ENCODE measurements at places on chromosomes 5 and 9.
A peak's percentile ranks its signal among the peaks of the same experiment; 100 is the strongest.

- no peak for DNase-seq
Measured at GRCh38 chr5:135999406-136000139, 29.2 kb upstream of the TGFBI start.

GRCh38 chr5:133356396-133356983 is 255.9 kb downstream of the FSTL4 start:
- no peak for DNase-seq

DNA sequence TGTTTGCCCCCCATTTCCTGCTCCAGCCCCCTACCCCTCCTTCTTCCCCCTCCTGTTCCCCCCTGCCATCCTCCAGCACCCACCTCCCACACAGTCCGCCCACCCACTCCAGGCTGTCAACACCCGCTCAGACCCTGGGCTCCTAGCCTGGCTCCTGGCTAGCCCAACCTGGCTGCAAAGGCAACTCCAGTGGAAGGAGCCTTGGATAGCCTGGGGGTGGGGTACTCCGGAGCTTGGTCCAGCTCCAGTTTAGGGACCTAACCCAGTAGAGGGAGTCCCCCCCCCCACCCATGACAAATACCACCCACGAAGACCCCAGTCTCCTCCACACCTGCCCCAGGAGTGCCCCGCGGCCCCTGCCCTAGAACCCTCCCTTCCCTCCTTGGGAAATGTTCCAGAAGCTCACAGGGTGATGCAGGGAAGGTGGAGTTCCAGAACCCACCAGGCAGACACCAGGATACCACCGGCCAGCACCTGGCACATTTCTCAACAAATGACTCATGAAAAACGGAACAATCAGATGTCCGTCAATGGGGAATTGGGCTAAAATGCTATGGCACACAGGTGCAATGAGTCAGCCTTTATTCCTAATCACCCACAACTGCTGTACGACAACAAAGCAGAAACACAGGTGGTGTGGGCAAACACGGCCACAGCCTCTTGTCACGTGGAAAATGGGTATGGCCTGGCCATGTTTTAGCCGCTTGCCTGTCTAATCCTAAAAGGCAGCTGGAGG is 901 bp upstream of the SLC12A7 start:
- DNase-seq: peak; percentile 75

DNA sequence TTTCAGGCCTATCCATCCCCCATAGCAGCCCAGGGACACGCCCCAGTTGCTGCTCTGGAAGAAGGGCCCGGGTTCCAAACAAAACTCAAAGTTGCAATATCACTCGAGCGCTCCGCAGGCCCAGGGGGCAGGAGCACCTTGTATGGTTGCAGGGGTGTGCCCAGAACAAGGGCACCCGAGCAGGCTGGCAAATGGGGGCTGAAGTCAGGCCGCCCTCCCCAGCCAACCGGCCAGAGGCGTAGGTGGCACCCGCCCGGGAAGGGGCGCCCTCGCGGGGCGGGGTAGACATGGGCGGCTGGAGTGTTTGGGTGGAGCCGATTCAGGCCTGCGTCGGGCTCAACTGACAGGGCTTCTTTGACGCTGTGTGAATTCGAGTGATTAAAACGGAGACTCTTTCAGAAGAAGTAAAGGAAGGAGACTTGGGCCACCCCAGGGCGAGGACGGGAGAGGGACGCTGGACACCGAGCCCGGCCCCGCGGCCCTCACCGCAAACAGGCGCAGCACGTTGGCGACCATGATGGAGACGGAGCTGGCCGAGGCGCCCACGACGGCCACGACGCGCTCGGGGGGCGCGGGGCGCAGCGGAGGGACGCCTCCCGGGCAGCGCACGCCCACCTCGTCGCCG is 1.1 kb downstream of the GRM6 start:
- no peak for DNase-seq

- no peak for DNase-seq
Measured at GRCh38 chr5:115461506-115462290, 82.9 kb downstream of the FEM1C start.

DNA sequence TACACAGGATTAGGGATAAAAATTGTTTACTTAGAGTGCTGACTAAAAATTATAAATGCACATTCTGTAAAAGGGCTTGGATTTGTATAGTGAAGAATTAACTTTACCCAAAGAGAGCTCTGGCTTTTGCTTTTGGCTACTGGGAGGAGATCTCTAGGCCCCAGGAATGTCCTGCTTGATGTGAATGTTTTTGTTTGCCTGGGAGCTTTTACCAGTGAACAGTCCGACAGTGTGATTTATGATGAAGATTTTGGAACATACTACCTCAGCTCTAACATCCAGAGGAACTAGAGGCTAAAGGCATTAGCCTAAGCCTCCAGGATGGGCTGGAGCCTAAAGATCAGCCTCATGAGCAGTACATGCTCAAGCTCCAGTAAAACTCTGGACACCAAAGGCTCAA is 103.7 kb upstream of the RFX3 start:
- no peak for DNase-seq

- DNase-seq: no peak
Measured at GRCh38 chr9:27108981-27109541, at the start of gene TEK. Gene TEK, plus strand, starts transcription at chr9:27109225. Its CDS starts 366 bp downstream, at chr9:27109591.

- DNase-seq: no peak
Measured at GRCh38 chr9:135701959-135702721, at the start of gene KCNT1. Gene KCNT1, plus strand, starts transcription at chr9:135702185. Its CDS starts 74 bp downstream, at chr9:135702259.

- DNase-seq: no peak
Measured at GRCh38 chr9:134807716-134808446, 72.7 kb upstream of the FCN2 start.

DNA sequence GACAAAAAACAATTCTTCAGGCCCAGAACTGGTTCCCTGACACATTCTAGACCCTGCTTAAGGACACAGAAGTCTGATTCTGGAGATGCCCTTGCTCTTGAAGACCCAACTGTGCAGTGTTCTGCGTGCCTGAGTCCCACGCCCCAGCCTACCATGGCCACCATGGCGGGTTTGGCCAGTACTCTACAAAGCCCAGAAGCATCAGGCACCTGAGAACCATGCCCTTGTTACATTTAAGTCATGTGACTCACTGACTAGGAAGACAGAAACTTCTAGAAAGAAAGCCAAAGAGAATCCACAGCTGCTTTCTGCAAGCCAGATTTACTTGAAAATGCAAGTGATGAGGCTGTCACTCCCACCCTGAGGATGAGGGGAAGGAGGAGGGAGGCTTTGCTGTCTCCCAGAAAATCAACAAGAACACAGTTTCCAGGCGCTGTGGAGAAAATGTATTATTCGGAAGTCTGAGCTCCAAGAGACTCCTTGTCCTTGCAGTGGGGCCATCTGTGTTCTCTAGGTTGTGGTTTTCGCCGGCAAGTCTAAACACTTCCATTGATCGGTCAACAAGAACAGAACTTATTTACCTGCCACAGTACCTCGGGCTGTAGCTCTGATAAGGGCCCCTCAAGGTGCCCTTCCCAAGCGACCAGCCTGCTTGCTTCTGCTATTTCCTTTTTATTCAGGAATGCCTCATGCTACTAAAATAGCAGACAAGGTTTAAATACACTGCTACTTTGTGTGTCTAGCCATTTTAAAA is 81.3 kb upstream of the DMRT1 start:
- DNase-seq: no peak

- no peak for DNase-seq
Measured at GRCh38 chr5:107820429-107820828, 149.7 kb upstream of the EFNA5 start.

DNA sequence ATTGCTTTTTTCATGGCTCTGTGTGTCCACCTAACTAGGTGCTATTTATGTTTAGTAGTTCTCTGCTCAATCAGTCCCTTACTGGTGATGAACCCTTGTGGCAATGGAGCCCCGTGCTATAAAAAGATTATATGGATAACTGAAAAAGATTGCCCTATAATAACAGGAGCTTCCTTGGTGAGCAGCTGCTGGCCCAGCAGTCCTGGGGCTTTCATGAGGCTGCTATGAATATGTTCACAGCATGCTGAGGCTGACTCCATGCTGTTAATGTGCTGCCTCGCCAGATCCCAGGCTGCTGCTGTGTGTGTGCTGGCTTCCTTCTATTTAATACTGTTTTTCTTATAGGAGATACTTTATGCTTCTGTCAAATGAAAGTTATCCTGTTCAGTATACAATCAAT is 357.5 kb downstream of the TAF11L14 start:
- DNase-seq: no peak

DNA sequence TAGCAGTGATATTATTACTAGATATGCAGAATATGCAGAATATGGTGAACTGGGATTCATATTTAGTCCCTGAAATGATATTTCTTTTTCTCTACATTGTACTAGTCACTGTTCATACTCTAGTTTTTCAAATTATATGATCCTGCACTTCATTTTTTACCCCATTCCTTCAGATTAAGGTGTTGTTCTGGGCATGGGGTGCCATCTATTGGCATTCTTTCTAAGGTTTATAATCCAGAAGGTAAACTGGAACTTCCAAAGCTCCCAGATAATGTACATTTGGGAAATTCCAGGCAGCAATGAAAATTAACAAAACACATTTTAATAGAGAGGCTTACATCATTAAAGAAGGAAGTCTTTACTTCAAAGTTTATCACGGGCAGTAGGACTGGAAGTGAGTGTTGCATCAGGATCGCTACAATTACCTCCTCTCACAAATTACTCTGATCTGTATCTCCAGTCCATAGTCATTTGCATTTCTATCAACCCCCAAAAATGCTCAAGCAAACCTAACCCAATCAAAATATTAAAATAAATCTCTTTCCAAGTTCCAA is 12.5 kb downstream of the RFX3 start:
- no peak for DNase-seq

GRCh38 chr9:4985386-4986266 is 554 bp downstream of the JAK2 start:
- DNase-seq: peak; percentile 15

DNA sequence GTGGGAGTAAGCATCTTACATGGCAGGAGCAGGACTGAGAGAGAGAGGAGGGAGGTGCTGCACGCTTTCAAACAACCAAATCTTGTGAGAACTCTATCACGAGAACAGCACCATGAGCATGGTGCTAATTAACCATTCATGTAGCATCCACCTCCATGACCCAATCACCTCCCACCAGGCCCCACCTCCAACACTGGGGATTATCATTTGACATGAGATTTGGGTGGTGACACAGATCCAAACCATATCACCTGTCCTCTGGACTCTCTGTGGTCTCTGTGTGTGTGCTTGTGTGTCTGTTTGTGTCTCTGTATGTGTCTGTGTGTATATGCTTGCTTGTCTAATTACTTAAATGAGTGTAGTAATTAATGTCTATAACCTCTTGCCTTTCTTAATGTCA is 31.1 kb downstream of the SEC61B start:
- DNase-seq: no peak

DNA sequence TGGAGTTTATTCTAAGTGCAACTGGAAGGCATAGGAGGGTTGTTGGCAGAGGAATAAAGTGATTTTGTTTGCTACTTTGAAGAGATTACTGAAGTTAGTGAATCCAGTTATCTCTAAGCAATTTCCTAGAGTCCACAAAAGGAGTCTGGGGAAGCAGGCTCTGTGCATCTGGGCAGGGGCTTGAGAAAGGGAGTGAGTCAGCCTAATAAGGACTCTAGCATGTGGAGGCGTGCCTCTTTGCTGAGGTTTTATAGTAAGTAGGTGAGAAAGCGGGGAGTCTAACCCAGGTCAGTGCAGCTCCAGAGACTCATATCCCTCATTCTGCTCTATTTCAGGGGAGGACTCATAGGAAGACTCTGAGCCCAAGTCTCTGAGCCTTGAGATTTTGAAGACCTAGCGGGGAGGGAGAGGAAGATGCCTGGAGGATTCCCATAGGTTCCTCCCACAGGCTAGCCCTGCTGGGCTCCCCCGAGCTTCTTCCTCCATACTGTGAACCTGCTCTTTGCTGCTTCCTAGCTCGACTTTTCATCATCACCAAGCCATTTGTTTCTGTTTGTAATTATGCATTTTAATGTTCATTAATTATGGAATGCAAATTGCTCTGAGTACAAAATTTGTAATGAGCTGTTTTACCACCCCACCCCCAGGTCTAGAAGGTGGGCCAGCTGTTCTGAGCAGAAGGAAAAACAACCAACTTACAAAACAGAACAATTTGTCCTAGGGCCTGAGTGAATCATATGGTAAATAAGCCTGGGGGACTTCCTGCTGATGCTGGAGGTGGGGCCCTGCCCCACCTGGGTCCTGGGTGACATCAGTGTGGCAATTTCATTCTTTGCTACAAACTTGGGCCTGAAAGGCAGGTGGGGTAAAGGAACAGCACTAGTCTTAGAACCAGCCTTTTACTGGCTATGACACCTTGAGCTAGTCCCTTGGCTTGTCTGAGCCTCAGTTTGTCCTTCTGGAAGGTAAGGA is 150.2 kb downstream of the TRIM32 start:
- no peak for DNase-seq

GRCh38 chr5:61953913-61954312 is 352.1 kb upstream of the KIF2A start:
- no peak for DNase-seq

DNA sequence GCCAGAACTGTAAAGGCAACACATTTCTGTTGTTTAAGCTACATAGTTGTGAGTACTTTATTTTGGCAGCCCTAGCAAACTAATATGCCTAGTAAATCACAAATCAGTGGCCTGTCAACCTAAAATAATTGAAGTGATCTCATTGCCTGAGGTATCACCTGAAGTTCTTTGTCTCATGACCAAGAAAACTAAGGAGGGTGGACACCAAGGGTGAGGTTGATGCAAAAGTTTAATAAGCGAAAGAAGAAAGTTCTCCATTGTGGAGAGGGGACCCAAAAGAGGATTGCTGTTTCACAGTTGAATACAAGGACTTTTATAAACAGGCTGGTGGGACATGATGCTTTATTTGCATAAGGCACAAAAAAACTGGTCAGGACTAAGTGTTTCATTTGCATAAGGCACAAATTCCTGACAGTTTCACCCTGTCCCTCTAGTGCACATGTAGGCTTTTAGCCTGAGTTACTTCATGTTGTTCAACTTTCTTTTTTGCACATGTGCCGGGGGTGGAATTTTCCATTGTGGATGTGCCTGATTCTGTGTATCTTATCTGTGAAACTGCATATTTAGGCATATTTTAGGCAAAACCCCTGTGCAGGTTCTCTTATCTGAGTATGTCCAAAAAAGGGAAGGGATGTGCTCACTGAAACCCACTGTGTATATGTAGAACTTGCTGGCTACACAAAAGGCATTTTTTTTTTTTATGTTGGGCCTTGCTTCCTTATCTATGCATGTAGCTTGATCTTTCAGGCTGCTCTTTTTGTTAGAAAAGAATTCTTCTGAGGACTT is 108.6 kb upstream of the RAI14 start:
- DNase-seq: no peak

DNA sequence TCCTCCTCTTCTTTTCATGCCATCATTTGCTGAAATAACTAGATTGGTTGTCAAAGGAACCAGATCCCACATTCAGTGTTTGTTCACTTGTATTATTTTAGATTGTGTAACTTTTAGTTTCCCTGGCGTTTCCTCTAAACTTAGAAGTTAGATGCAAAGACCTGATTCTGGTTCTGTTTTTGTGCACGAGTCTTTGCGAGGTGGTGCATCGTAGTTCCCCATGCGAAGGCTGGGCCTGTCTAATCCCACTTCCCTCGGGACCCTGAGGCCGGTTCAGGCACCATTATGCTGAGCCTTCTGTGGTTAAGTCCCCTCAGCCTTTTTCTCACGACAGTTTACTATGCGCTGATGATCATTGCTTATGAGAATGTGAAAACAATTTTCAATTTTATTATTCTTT is 219.1 kb upstream of the OTULINL start:
- DNase-seq: no peak

- no peak for DNase-seq
Measured at GRCh38 chr9:80811003-80811402, 878.3 kb downstream of the TLE1 start.

- no peak for DNase-seq
Measured at GRCh38 chr5:141639357-141640050, 2.7 kb downstream of the RELL2 start.

Data from pancreas (tissue), 10 donors.